Activated B cell treated with CpG ODN at 0.5 μM for 24 hours (primary cell): ENCODE measurements at places on chromosomes 2 and 18. TPM values are rescaled to one million over a fixed set of nuclear protein-coding genes. Genes with fewer than 3 reads are reported as not detected.

The ALPG gene
- total RNA-seq: not detected in 2 replicates

The ZCCHC2 gene
- 28.6 and 29.4 TPM in 2 replicates for total RNA-seq

The VWC2L gene
- not detected in 2 replicates for total RNA-seq

- H3K27me3 ChIP-seq: no peaks in the 10 kb centered on the region
- peak overlapping the region; percentile 100 for H3K27ac ChIP-seq
- DNase-seq: peak; percentile 67
- H3K36me3 ChIP-seq: no peaks in the 10 kb centered on the region
- peaks cover 89% of the 10 kb centered on the region for H3K4me1 ChIP-seq
Observed at GRCh38 chr2:196239622-196240587, 68.5 kb upstream of the STK17B start.

GRCh38 chr2:201915446-201915845 is 109.1 kb downstream of the CDK15 start:
- no peak for DNase-seq
- no peaks in the 10 kb centered on the region for H3K27me3 ChIP-seq
- no peaks in the 10 kb centered on the region for H3K4me1 ChIP-seq

GRCh38 chr2:216086207-216086893 is 4.6 kb downstream of the TMEM169 start:
- peaks cover 2% of the 10 kb centered on the region for H3K36me3 ChIP-seq
- H3K27me3 ChIP-seq: no peaks in the 10 kb centered on the region
- no peak overlapping the region for H3K4me3 ChIP-seq
- no peak overlapping the region for H3K27ac ChIP-seq

DNA sequence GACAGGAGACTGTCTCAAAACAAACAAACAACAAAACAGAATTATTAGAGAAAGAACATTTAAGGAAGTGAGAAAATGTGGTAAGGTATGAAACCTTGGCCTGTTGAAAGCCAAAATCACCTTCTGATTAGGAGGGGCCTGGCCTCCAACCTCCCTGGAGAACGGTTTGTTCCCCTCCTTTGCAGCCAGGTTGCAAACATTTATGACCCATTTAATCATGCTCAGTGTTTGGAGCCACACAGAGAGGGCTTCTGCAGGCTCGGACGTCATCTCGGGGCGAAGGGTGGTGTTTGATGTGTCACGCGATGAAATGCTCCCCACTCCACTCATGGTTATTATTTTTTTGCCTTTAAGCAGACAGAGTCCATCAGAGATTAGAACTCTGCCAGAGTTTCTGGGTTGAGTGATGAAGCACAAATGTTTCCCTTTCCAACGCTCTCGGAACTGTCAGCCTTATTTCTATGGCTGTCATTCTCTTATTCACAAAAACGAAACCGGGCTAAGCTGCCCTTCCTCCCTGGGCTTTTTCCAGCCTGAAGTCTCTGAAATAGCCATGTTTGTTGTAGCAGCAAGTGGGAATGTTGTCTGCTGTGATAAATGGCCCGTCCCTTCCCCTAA is 33.6 kb upstream of the ROCK2 start:
- no peaks in the 10 kb centered on the region for H3K27me3 ChIP-seq
- DNase-seq: no peak
- peak overlapping the region; percentile 32 for H3K4me3 ChIP-seq
- no peaks in the 10 kb centered on the region for H3K36me3 ChIP-seq

- no peaks in the 10 kb centered on the region for H3K27me3 ChIP-seq
- peaks cover 6% of the 10 kb centered on the region for H3K36me3 ChIP-seq
- no peak overlapping the region for H3K27ac ChIP-seq
- no peak overlapping the region for H3K4me3 ChIP-seq
Observed at GRCh38 chr2:64015898-64016297, 3.3 kb downstream of the VPS54 start.

DNA sequence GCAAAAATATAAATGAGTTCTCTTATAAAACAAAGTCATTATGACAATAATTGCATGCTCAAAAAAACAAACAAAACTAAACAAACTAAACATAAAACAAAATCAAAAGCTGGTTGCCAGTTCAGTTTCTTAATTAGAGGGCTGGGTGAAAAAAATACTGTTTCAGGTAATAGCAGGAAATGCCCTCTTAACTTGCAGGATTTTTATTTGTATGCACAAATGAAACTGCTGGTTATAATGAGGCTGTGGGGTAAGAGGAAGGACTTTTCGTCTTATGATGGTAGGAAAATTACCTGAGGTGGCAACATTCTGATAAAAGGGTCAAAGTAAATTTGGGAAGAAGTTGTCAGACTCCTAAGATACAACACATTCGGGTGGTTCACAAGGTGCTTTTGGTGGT is 21.5 kb upstream of the CDKL4 start:
- DNase-seq: no peak
- no peaks in the 10 kb centered on the region for H3K36me3 ChIP-seq
- peak overlapping the region; percentile 28 for H3K4me3 ChIP-seq
- peak overlapping the region; percentile 85 for H3K27ac ChIP-seq
- peaks cover 29% of the 10 kb centered on the region for H3K4me1 ChIP-seq

DNA sequence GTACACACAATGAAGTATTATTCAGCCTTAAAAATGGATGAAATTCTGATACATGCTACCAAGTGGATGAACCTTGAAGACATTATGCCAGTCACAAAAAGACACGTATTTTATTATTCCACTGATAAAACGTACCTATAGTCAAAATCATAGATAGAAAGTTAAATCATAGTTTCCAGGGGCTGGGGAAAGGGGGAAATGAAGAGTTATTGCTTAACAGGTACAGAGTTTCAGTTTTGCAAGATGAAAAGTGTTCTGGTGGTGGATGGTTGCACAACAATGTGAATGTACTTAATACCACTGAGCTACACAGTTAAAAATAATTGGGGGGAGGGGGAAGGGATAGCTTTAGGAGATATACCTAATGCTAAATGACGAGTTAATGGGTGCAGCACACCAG is 279.0 kb upstream of the STON1 start:
- DNase-seq: no peak
- H3K27ac ChIP-seq: no peak overlapping the region
- no peaks in the 10 kb centered on the region for H3K36me3 ChIP-seq
- H3K4me1 ChIP-seq: peaks cover 3% of the 10 kb centered on the region
- H3K4me3 ChIP-seq: no peak overlapping the region
- no peaks in the 10 kb centered on the region for H3K27me3 ChIP-seq

DNA sequence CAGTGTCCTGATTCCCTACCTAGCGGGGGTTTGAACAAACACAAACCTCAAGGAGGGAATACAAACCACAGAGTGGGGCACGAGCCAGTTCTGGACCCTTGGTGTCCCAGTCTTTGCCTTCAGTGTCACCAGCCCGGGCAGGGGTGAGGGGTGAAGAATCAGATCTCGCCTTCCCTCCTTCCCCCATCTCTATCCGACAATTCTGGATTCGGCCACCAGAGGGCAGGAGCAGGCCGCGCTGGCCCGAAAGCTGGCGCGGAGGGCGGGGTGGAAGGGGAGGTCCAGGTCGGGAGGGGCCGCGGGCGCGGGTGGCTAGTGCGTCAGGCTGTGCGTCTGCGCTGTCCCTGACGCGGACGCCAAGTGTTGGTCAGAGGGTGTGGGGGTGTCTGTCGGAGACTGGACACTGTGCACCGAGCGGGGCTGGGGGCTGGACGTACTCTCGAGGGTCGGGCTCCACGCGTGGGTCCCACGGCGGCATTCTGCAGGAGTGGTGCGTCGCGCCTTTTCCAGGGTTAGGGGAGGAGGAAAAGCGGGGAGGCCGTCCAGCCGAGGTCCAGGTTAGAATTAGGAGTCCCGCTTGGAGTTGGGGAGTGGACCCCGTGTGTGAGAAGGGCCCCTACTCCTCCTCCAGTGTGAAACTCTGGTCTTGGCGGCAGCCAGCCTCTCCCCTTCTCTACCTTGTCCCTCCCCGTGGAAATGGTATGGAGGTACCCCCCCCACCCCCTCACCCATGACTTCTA is 2.9 kb upstream of the CRYBA2 start:
- H3K27ac ChIP-seq: no peak overlapping the region
- no peak overlapping the region for H3K4me3 ChIP-seq
- peaks cover 62% of the 10 kb centered on the region for H3K27me3 ChIP-seq
- H3K4me1 ChIP-seq: peaks cover 16% of the 10 kb centered on the region

The CD226 gene
- total RNA-seq: 6.7 and 8.3 TPM in 2 replicates

DNA sequence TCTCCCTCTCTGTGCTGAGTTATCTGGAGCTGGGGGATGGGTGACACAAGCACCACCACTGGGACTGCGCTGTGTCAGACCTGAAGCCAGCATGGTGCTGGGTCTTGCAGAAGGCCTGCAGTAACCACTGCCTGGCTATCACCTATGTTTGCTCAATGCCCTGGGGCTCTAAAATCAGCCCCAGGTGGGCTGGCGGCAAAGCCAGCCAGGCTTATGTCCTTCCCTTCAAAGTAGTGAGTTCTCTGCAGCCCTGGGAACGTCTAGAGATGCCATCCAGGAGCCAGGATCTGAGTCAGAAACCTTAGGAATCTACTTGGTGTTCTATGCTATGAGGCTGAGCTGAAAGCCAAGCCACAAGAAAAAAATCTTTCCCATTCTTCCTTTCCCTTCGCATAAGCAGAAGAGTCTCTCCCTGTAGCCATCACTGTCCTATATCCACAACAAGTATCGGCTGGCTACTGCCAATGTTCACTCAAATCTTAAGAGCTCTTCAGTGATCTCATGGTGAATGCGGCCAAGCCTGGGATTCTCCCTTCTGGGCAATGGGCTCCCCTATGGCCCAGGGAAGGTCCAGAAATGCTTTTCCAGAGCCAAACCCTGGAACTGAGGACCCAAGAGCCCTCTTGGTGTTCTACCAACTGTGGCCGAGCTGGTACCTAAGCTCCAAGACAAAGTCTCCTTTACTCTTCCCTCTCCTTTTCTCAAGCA is 248.7 kb downstream of the ZNF385B start:
- H3K4me1 ChIP-seq: no peaks in the 10 kb centered on the region
- H3K27ac ChIP-seq: no peak overlapping the region
- peaks cover 4% of the 10 kb centered on the region for H3K27me3 ChIP-seq
- no peaks in the 10 kb centered on the region for H3K36me3 ChIP-seq
- H3K4me3 ChIP-seq: no peak overlapping the region
- DNase-seq: no peak

GRCh38 chr2:40201425-40201824 is 250.5 kb downstream of the SLC8A1 start:
- DNase-seq: no peak
- no peaks in the 10 kb centered on the region for H3K36me3 ChIP-seq
- no peaks in the 10 kb centered on the region for H3K4me1 ChIP-seq

DNA sequence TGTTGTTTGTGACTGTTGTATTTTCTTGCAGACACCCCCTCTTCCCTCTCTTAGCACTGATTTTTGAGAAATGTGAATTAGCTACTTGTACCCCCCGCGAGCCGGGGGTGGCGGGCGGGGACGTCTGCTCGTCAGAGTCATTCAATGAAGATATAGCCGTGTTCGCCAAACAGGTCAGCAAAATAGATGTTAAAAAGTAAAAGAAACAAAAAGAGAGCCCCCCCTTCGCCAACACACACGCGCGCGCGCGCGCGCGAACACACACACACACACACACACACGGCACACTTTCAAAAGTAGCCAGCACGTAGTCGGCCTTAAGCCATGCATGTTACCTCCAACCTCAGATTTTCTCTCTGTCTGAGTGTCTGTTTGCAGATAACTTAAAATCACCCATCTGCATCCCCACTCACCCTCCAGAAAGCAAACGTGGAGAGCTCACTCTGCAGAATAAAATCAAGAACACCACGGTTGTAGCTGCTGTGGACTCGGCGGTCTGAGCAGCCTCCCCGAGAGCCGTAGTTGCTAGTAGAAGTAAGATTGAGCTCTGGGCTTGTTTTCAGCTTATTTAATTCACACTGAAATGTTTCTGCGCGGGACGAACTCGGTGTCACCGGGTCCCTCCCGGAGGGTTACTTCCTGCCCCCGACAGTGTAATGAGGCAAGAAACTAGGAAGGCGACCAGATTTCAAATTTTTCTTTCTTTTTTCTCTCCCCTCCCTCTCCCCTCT is 5.1 kb downstream of the MEIS1 start:
- peaks cover 72% of the 10 kb centered on the region for H3K27me3 ChIP-seq
- H3K4me3 ChIP-seq: peak overlapping the region; percentile 38
- no peak overlapping the region for H3K27ac ChIP-seq
- DNase-seq: no peak

GRCh38 chr2:215423234-215423633 is 12.6 kb downstream of the FN1 start:
- no peak overlapping the region for H3K4me3 ChIP-seq
- no peaks in the 10 kb centered on the region for H3K36me3 ChIP-seq
- H3K27me3 ChIP-seq: peaks cover 27% of the 10 kb centered on the region
- no peak overlapping the region for H3K27ac ChIP-seq
- no peaks in the 10 kb centered on the region for H3K4me1 ChIP-seq

DNA sequence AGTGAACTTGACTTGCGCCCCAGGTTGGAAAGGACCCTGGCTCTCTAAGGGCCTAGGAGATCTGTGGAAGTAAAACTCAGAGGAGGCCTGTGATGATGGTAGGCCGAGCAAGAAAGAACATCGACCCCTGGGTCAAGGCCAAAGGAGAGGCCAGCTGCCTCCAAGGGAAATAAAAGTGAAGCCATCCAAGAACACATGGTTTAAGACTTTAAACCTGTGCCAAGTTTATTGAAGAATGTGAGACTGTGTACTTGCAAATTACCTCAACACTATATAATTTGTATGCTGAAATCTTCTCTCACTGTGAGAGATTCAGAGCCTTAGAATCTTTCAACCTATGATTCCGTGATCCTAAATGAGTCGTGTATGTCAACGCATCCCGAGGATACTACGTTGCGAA is 40.7 kb upstream of the COBLL1 start:
- no peak overlapping the region for H3K4me3 ChIP-seq
- no peak for DNase-seq
- peaks cover 4% of the 10 kb centered on the region for H3K4me1 ChIP-seq
- H3K27me3 ChIP-seq: no peaks in the 10 kb centered on the region
- H3K36me3 ChIP-seq: no peaks in the 10 kb centered on the region
- H3K27ac ChIP-seq: peak overlapping the region; percentile 27

The TMEM37 gene
- total RNA-seq: 0.37 and 0.51 TPM in 2 replicates

The NT5DC4 gene
- 1.4 and 2.1 TPM in 2 replicates for total RNA-seq

- H3K27ac ChIP-seq: peak overlapping the region; percentile 10
- no peak for DNase-seq
- no peaks in the 10 kb centered on the region for H3K4me1 ChIP-seq
- peaks cover 2% of the 10 kb centered on the region for H3K36me3 ChIP-seq
Observed at GRCh38 chr2:54809819-54810218, 86.4 kb downstream of the EML6 start.

The ZNF385B gene
- not detected in 2 replicates for total RNA-seq

- no peaks in the 10 kb centered on the region for H3K36me3 ChIP-seq
- H3K4me3 ChIP-seq: no peak overlapping the region
- no peaks in the 10 kb centered on the region for H3K4me1 ChIP-seq
- H3K27ac ChIP-seq: no peak overlapping the region
Observed at GRCh38 chr18:10094655-10095054, 180.8 kb downstream of the VAPA start.

- no peaks in the 10 kb centered on the region for H3K36me3 ChIP-seq
- H3K4me1 ChIP-seq: no peaks in the 10 kb centered on the region
- H3K4me3 ChIP-seq: no peak overlapping the region
Observed at GRCh38 chr2:105248316-105249070, 7.0 kb downstream of the GPR45 start.
